Activated CD8-positive, alpha-beta memory T cell treated with anti-CD3 and anti-CD28 coated beads, Interleukin-2, amount 50 U/mL, for 4 hours (primary cell): ENCODE measurements at places on chromosomes 1 and 21.

DNA sequence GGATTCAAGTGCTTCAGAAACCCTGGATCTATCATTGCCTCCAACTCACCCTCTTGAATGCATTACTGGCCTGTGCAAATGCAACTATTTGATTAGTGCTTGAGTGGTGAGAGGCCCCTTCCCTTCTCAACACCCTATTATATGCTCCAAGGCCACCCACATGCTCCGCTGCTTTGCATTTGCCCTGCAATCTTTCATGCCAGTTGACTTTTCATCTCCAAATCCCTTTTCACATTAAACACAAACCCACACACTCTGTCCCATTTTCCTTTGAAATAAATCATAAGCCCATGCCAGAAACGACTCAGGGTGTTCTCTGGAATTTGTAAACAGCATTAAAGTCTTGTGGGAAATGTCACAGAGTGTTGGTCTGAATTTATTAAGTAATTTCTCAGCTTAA lies 78.9 kb upstream of the CTTNBP2NL start:
- no peak for DNase-seq

GRCh38 chr1:154384650-154385489 lies 20.3 kb upstream of the IL6R start:
- DNase-seq = no peak

- DNase-seq = no peak
Measured at GRCh38 chr1:110870721-110871388, 2.1 kb upstream of the CD53 start.

DNA sequence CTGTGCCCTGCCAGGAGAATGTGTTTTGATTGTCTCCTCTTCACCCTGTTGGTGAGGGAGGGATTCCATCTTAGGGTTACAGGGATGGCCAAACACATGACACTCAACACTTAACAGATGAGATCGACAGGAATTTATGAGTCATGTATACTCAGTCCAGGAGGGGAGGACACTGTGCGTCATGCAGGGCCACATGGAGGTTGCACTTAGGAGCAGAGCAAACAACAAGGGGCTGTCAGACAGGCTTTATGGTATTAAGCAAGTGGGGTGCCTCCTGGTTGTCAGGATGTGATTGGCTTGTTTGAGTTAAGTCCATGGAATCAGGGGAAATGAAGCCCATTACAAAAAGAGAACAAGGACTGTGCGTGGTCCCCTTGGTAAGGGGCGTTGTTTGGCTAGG lies 26.9 kb downstream of the EDARADD start:
- no peak for DNase-seq

DNA sequence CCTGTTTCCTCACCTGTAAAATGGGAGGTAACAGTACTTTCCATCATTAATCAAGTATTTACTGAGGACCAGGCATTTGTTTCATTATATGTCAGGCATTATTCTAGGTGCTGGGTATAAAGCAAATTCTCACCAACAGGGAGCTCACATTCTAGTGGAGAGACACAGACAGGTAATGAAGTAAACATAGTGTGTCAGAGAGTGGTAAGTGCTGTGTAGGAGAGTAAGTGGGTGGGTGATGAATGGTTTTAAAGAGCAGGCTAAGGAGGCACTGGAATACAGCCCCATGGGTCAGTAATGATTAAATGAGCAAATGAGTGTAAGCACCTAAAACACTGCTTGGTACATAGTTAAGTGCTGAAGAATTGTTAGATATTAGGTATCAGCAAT lies 60.4 kb downstream of the DNTTIP2 start:
- DNase-seq = no peak

GRCh38 chr1:96804648-96805047 lies 83.1 kb downstream of the PTBP2 start:
- no peak for DNase-seq

GRCh38 chr1:103949779-103950178 lies 200.1 kb downstream of the AMY1C start:
- no peak for DNase-seq
